ENCODE measurements at places on chromosomes 5 and 9.

DNA sequence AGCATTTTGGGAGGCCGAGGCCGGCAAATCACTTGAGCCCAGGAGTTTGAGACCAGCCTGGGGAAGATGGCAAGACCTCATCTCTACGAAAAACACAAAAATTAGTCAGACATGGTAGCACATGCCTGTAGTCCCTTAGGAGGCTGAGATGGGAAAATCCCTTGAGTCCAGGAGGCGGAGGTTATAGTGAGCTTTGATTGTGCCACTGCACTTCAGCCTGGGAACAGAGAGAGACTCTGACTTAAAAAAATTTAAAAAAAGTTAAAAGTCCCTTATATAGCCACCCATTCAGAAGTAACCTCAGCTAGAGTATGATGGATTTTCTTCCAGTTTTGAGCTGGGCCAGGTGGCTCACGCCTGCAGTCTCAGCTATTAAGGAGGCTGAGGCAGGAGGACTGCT lies 72.4 kb downstream of the UGCG start:
- DNase-seq = no peak

- no peak for DNase-seq
These were observed 1.6 kb downstream of the GTF3C4 start for GRCh38 chr9:132671620-132672412.

- no peak for DNase-seq
These were observed 19.2 kb downstream of the SLC22A4 start for GRCh38 chr5:132313366-132313765.

DNA sequence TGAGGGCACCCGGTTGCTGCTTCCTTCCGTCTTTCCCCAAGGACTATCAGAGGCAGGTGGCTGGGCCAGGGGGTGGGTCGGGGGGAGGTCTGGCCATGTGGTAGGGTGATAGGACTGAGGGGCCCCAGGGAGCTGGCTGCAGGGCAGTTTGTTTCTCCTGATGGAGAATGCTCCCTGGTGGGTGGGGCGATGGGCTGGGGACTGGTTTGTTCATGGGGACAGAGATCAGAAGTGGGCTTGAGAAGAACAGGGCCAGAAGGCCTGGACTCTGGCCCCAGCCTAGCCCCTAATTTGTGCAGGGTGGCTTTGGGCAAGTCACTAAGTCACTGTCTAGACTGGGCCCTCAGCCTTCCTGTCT lies 117.4 kb downstream of the RGS3 start:
- DNase-seq = no peak

DNA sequence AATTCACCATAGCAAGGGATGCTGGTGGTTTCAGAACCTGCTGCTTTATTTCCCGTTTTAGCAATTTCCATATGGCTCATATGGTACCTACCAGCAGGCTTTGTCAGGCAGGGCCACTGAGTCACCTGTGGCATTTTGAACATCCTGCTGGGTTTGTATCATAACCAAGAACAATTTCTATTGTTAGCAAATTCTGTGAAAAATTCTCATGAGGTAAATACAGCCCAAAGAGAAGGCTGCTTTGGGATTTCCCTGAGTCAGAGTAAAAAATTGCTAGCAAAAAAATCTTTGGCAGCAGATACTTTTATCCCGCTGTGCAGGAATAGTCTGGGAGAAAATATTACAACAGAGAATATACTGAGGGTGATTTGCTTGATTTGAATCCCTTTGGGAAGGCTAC lies 52.7 kb downstream of the PRR16 start:
- no peak for DNase-seq

DNA sequence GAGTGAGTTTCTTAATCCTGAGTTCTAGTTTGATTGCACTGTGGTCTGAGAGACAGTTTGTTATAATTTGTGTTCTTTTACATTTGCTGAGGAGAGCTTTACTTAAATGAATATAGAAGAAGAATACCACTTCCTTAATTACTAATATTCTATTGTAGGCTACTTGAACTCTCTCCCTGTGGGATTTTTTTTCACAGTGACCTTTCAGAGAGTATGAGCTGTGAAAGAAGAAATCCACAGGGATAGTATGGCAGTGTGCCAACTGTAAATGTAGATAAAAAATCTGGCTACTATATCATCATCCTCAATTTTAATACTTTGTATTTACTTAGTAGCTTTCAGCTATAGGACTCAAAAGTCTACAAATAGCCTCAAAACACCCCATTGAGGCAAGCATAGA lies 67.3 kb downstream of the COMMD10 start:
- no peak for DNase-seq

DNA sequence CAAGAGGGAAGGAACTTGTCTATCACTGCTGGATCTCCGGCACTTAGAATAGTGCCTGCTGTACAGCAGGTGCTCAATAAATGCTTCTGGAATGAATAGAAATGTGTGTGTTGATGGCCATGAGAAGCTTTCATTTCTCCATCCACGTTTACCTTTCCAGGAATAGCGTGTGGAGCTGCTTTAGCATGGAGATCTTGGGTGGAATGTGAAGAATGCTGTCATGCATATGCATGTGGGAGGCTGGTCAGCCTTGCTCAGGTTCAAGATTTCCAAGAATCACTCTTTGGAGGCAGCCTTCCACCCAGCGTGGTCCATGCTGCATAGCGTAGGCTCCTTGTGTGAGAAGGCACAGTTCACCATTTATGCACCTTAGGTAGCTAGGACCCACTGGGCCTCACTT lies 19.2 kb downstream of the COL15A1 start:
- no peak for DNase-seq

- DNase-seq = no peak
These were observed 11.3 kb downstream of the FOXD1 start for GRCh38 chr5:73437101-73437776.

DNA sequence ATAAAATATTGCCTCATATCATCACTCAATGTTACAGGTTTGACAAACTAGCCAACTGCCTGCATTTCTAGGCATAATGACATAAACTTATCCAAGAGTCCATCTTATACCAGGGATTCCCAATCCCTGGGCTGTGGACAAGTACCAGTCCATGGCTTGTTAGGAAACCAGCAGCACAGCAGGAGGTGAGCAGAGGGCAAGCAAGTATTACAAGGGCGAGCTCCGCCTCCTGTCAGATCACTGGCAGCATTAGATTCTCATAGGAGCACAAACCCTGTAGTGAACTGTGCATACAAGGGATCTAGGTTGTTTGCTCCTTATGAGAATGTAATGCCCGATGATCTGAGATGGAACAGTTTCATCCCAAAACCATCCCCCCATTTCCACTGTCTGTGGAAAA lies 144.9 kb downstream of the PRKACG start:
- no peak for DNase-seq

GRCh38 chr9:113350937-113351336 lies 1.6 kb downstream of the BSPRY start:
- DNase-seq = no peak

DNA sequence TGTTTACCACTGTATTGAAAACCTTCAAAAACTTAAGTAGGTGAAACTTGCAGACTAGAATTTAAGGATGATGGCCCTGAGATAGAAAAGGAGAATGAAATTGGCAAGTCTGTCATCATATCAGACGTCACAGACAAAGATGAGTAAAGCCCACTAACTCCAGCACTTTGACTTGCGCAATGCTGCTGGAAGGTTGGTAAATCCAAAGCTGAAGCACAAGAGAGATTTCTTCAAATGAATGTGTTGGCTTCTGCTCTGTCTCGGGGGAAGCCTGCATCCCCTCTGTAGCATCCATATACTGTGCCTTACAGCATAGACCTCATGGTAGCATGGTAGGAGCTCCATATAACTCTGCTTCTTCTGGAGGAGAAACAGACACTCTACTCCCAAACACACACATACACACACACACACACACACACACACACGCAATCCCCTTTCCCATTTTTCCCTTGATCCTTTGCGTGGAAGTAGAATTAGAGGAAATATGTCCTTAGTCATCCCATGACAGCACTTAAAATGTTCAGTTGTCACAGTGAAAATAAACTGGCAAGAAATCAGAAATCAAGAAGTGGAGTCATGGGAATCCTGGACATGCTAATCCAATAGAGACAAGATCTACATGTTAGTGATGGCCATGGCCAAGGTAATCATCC lies 241.5 kb downstream of the NR3C1 start:
- DNase-seq = no peak

DNA sequence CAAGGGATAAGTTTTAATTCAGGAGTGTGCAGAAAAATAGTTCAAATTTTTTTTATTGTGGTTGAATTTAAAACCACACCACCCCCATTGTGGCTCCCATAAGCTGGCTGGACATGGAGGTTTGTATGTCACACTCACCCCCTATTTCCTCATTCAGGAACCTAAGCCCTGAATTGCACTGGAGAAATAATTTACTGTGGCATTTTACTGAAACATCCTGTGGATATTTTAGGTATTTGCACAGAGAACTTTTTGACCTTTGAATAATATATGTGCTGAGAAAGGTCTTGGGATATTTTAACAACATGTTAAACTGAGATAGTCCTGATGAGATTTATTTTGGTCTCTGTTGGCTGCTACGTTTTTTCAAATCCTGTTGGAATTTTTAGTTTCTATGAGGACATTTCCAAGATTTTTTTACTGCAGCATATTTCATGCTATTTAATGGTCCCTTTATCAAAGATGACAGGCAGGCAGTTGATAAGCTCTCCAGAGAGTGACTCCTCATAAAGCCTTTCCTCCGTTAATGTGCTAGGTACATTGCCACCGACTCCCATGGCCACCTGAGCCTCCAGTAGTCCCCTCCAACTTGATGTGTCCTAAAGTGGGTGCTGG lies 51.2 kb upstream of the PALM2AKAP2 start:
- no peak for DNase-seq

GRCh38 chr9:4020038-4020754 lies 279.7 kb downstream of the GLIS3 start:
- no peak for DNase-seq

- DNase-seq = peak; percentile 44
These were observed 157.1 kb downstream of the ARRDC3 start for GRCh38 chr5:91225848-91226686.

DNA sequence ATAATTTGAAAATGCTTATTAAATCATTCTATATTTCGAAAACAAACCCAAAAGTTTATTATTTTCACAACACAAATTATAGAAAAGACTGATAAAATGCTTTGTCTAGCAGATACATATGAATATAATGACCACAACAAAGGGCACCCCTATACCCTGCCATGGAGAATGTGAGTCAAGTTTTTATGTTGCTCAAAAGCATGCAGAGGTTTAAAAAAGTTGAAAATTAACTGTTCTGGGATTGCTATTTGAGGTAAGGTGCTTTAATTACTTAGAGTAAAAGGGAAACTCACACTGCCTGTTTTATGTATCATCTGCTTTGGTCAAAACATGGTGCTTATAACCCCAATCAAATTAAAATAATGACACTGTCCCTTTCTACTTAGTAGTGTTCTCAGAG lies 41.0 kb downstream of the MLANA start:
- DNase-seq = no peak

DNA sequence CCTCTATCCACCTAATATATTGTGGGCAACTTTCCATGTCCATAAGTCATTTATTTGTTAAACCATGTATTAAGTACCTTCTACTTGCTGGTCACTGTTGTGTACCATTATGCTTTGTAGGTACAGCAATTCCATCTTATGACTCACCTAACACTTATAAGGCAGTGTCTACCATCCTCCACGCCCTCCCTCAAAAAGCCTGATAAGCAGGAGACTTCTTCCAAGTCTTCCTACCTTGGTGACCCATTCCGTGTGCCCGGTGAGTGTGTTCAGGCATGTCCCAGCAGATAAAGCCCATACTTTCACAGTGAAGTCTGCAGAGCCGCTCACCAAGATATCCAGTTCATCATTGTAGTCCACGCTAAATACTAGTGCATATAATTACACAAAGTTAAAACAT lies 17.4 kb downstream of the FBXW2 start:
- DNase-seq = no peak

GRCh38 chr5:102583276-102584124 lies 84.7 kb upstream of the SLCO6A1 start:
- no peak for DNase-seq

DNA sequence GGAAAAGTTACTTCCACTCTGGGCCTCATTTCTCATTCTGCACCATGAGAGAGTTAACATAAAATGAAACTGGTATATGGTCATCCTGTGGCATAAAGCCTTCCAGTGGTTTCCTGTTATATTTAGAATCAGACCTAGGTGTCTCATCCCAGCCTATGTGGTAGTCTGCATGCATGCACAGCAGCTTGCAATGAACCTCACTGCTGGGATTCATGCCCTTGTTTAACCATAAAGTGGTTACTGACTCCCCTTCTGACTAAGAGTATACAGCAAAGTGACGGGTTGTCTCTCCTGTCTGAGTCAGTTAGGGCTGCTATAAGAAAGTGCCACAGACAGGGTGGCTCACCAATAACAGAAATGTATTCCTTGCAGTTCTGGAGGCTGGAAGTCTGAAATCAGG lies 14.7 kb upstream of the TDRD7 start:
- DNase-seq = no peak

- DNase-seq = no peak
These were observed 148.2 kb downstream of the C9orf50 start for GRCh38 chr9:129472651-129473102.

DNA sequence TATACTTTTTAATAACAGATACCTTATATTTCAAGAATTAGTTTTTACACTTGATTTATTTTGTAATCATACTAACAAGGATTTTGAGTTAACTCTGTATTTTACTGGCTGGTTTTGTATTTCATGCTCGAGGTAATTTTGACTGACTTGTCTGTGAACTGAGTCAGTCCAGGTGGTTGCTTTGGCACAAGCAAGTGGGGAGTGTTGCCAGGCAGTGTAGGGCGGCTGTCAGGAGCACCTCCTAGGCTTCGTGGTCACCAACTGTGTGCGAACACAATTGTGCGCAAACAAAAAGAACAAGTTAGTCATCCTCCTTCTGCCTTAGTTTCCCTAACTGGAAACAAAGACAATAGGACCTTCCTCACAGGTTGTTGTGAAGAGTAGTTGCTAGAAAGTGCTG lies 286.3 kb downstream of the ADGRV1 start:
- no peak for DNase-seq

- DNase-seq = no peak
These were observed 33.3 kb downstream of the GLIS3 start for GRCh38 chr9:4266602-4267001.

DNA sequence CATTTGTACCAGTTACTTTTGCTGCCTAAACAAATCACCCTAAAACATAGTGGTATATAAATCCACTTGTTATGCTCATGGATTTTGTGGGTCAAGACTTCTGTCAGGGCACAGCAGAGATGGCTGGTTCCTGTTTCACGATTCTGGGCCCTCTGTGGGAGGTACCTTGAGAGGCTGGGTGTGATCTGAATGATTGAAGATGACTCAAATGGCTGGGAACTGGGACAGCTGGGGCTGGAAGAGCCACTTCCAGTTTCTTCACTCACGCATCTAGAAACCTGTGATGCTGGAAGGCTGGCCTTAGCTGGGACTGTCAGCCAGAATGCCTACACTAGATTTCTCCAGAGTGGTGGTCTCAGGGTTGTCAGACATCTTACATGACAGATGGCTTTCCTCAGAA lies 88.1 kb downstream of the KIF4B start:
- no peak for DNase-seq

- DNase-seq = no peak
These were observed 20.4 kb upstream of the ARSI start for GRCh38 chr5:150323092-150323491.

- no peak for DNase-seq
These were observed 91.1 kb upstream of the TBCA start for GRCh38 chr5:77867194-77867691.

- no peak for DNase-seq
These were observed 14.3 kb upstream of the TEK start for GRCh38 chr9:27094640-27095298.
